Panc1 (cell line): ENCODE measurements at places on chromosomes 12 and 14.

DNA sequence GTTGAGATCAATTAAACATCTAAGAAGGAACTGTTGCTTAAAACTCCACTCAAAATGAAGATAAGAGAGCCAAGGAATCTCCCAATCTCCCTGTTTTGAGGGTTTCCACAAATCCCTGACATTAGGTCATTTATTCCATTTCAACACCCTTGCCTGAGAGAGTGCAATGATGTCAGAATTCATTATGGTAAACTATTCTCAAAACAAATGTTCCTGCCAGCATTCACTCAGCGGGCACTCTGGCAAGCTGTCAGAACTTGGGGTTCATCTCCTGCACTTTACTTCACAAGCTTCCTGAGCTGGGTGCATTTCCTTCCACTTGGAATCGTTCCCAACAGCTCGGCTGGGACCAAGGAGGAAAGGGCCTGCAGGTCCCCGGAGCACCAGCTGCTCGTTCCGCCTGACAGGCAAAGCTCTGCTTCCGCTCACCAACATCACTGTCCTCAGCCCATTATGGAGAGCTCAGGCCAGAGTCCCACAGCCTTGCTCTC lies 117.8 kb downstream of the TTC7B start:
- no peak for DNase-seq

- no peak for DNase-seq
Observed at GRCh38 chr12:120540445-120540844, 6.3 kb downstream of the RNF10 start.

DNA sequence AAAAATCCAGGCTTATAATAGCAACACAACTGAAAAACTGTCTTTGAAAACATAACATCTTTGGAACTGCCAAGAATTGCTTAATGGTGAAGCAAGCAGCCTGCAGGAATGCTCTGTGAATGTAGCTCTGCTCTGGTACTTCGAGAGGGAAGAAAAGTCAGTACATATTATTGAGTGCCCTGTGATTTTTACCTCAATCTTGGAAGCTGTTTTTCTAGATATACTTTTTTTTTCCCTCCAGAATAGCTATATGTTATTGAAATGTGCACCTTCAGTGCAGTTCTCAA lies 508.1 kb downstream of the PCNX1 start:
- DNase-seq = no peak

DNA sequence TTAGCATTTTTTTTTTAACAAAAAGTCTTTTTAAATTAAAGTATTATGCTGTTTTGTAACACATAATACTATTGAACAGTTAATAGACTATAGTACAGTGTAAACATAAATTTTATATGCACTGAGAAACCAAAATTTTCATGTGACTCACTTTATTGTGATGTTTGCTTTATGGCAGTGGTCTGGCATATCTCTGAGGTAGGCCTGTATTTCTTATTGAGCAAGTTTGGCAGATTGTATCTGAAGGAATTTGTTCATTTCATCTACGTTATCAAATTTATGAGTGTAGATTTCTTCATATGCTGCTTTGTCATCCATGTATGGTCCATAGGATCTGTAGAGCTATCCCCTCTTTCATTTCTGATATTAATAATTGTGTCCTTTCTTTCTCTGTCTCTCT lies 78.8 kb upstream of the PDE3A start:
- DNase-seq = no peak

GRCh38 chr12:132277374-132277941 lies 51.9 kb downstream of the GALNT9 start:
- no peak for DNase-seq

DNA sequence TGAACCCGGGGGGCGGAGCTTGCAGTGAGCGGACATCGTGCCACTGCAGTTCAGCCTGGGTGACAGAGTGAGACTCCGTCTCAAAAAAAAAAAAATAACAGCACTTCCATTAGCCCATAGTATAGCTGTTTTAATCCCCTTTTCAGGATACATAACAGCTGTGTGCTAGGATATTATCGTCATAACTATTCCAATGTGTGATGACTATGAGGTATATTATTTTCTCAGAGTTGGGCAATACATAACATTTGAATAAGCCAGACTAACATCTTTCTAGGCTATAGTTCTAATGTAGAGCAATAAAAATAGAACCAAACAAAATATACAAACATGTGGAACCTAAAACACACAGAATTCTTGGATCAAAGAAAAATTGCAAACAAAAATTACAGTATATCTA lies 57.1 kb downstream of the MARK3 start:
- DNase-seq = no peak

DNA sequence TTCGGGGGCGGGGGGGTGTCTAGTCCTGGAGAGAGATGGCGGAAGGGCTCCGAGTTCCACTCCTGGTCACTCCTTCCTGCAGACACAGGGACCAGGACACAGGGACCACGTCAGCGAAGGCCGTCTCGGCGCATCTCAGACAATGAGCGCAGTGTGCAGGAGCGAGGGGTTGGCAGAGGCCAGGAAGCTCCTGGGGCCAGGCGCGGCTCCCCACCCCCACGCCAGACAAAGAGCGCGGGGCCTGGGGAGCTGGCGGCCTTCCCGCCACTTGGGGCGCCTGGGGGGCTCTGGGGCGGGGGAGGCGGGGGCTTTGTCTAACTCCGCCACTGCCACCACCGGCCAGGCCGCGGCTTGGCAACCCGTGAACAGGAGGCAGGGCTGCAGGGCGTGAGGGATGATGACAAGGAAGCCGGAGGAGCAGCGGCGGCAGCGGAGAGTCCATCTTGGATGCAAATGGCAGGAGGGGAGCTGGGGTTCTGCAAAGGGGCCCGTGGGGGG lies 2.2 kb downstream of the CDK2AP1 start:
- DNase-seq = no peak

DNA sequence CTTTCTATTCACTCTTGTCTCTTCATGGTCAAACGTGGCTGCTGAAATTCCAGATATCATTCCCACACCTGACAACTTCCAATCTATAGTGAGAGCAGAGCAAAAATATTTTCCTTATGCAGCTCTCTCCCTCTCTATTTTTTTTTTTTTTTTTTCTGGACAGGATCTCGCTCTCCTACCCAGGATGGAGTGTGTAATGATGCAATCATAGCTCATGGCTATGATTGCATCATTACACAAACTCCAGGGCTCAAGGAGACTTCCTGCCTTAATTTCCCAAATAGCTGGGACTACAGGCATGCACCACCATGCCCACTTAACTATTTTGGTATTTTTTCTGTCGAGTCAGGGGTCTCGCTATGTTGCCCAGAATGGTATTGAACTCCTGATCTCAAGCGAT lies 1398.9 kb downstream of the AACS start:
- no peak for DNase-seq

- DNase-seq = no peak
Observed at GRCh38 chr12:59928416-59928815, 332.6 kb downstream of the SLC16A7 start.

DNA sequence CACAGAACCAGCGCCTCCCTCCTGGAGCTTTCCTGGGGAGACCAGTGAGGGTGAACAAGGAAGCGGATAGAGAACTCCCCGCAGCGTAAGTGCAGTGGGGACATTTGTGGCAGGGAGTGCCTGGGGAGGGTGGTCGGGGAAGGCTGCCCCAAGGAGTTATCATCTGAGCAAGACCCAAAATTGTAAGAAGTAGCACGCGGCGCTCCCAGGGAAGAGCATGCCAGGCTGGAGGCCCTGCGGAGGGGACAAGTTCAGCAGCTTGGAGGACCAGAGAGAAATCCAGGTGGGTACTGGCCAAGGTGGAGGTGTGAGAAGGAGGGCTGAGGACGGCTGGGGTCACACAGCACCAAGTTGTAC lies 46.2 kb upstream of the RIMBP2 start:
- DNase-seq = no peak

DNA sequence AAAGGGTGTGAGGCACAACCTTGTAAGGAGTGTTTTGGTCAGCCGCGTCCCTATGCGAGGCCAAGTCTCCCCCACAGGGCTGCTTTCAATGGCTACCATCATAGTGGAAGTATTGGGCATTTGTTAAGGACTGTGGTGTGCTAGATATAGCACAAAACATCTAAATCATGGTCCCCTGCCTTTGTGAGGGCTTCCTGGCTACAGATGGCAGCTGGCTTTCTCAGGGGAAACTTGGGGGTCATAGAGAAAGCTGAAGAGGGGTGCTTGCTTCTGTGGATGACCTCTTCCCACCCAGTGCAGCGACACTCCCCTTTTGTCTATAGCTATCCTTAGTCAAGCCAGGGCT lies 315.8 kb downstream of the ZFP36L1 start:
- no peak for DNase-seq

DNA sequence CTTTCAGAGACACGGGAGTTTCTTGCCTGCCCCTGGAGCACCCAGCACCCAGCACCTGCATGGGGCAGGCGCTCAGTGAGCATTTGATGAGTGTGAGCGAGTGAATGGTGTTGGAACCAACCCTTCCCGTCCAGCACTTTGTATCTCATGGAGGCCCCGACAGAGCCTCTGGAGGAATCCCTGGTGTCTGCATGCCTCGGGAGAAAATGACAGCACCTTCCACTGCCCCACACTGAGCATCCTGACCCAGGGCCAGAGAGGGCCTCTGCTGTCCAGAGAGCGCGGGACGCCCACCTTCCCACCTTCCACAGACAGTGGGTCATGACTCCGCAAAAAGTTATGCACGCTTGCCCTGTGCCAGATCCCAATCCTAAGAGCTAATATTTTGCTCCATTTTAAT lies 103.0 kb upstream of the BCL11B start:
- DNase-seq = no peak

- no peak for DNase-seq
Observed at GRCh38 chr14:58677996-58678395, 40.2 kb downstream of the DACT1 start.

- no peak for DNase-seq
Observed at GRCh38 chr12:90122681-90123080, 414.0 kb upstream of the ATP2B1 start.

DNA sequence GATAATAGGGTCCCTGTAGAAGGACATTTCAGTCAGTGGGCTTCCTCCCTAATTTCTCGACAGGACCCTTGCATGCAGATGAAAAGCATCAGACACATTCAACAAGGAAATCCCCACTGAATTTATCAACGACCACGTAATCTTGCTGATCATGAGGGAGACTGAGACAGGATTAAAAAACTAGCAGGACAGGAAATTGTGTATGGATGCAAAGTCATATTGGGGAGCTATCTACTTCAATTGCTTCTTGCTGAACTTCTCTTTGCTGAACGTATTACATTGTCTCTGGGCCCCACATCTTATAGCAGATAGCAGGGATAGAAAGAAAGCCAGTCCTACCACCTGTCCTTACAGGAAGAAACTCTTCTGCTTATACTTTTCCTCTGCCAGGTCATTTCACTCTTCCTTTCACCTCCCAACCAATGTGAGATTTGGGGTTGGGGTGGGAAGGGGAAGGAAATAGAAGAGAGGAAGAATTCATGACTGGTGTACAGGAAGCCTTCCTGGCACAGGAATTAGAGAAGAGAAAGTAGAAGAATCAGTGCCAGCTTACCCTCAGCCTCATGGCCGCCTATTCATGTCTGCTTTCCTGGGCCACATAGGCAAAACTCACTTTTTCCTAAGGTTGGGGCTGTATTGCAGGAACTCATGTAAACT lies 333.3 kb downstream of the ZFP36L1 start:
- DNase-seq = no peak

GRCh38 chr14:64364907-64365306 lies 23.2 kb upstream of the MTHFD1 start:
- no peak for DNase-seq

DNA sequence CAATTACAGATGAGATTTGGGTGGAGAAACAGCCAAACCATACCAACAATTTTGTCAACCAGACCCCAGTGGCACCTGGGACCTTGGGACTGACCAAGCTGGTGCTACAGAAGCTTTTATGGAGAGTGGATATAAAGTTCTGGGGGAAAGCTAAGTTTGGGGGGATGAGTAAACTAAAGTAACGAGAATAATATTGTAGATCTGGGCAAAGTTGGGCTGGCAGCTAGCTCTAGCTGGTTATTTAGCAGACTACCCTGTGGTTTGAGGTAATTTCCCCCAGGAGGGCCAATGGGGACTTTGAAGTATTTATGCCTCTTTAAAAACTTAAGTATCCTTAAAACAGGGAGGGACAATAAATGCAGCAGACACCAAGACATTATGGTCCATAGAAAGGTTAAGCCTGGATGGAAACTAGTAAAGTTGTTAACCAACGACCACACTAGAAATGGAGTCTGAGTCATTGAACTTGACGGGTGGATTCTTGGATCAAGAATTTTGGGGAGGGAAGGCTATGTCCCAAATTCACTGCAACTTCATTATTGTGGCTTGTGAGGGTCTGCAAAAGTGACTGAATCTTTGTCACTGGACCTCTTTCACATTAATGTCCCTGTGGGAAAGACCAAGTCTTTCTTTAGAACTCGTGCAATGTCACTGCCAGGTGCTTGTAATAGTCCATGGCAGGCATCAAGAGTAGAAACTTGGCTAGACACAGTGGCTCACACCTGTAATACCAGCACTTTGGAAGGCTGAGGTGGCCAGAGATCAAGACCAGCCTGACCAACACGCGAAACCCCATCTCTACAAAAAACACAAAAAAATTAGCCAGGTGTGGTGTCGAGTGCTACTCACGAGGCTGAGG lies 48.5 kb upstream of the OR5AU1 start:
- DNase-seq = no peak

- DNase-seq = no peak
Observed at GRCh38 chr12:71223139-71223538, 65.3 kb upstream of the TSPAN8 start.

DNA sequence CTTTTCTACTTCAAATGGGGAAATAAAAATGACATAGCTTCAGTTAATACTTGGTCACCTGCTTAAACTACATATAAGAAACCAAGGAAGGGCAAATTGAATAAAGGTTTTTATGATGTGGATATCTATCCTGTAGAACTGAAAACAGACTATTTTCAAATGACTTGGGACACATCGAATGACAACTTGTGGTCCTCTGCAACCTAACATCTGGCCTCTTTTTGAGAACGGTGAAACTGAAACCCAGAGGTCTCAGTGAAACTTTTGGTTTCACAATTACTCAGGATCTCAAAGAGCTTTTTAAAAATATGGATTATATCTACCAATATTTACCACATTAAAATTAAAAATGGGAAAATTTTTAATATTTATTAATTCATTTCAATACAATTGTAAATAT lies 65.2 kb downstream of the PPP2R5E start:
- no peak for DNase-seq

- DNase-seq = no peak
Observed at GRCh38 chr14:91873471-91874415, 6.4 kb upstream of the TC2N start.

- DNase-seq = no peak
Observed at GRCh38 chr14:59919570-59920377, at the start of gene LRRC9. LRRC9 (plus strand) TSS chr14:59920144.

GRCh38 chr14:88681755-88682494 lies 110.8 kb downstream of the EML5 start:
- DNase-seq = no peak

- DNase-seq = no peak
Observed at GRCh38 chr12:126663304-126664094, 1598.3 kb downstream of the AACS start.

- peak; percentile 32 for DNase-seq
Observed at GRCh38 chr12:15757553-15758255, 31.5 kb downstream of the EPS8 start.

DNA sequence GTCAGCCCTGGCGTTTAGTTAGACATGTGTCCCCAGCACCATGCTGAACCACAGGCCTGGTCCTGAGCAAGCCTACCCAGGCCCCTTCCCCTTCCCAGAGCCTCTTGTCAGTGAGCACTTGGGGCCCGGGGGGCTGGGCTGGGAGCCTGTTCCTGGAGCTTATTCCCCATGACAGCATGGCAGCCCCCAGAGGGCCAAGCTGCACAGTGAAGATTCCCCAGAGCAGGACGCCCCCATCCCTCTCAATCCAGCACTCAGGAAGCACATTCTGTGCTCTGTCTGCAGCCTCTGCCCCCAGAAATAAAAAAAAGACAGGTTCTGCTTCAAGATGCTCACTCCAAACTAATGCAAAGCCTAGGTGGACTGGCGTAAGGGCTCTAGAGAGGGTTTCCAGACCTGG lies 117.3 kb downstream of the LGMN start:
- DNase-seq = no peak
